Hepatocyte (in vitro differentiated cells): ENCODE measurements at places on chromosomes 1 and 21. TPM values are rescaled to one million over a fixed set of nuclear protein-coding genes. Genes with fewer than 3 reads are reported as not detected.

The DHDDS gene
- 34.2 and 42.9 TPM in 2 replicates for total RNA-seq

The C1QTNF12 gene
- 3.8 and 4.1 TPM in 2 replicates for total RNA-seq

The OLIG2 gene
- not detected in 2 replicates for total RNA-seq

The AQP10 gene
- total RNA-seq, result 0.96 and 2.0 TPM in 2 replicates

The KCNE2 gene
- 2.9 and 4.9 TPM in 2 replicates for total RNA-seq

The SHC1 gene
- total RNA-seq, result 81.8 and 95.6 TPM in 2 replicates

The S100A4 gene
- total RNA-seq, result 64.1 and 101 TPM in 2 replicates

The OPTC gene
- total RNA-seq, result not detected in 2 replicates

The CD1B gene
- not detected in 2 replicates for total RNA-seq

The TLR5 gene
- 0.88 and 1.9 TPM in 2 replicates for total RNA-seq

The NBPF4 gene
- not detected in 2 replicates for total RNA-seq

The RNF223 gene
- total RNA-seq, result 0.08 and 0.43 TPM in 2 replicates

The S100A7 gene
- total RNA-seq, result 0.60 TPM in 1 of 2 replicates, not detected in the other

The MAP10 gene
- 3.8 and 5.7 TPM in 2 replicates for total RNA-seq

The DCST2 gene
- total RNA-seq, result 0.04 and 1.6 TPM in 2 replicates

The ASPM gene
- total RNA-seq, result 7.6 and 8.2 TPM in 2 replicates

The ZNF648 gene
- total RNA-seq, result 0.20 and 0.23 TPM in 2 replicates

The BLACAT1 gene
- total RNA-seq, result 0.40 and 0.48 TPM in 2 replicates

The MAP3K21 gene
- total RNA-seq, result 6.9 and 9.5 TPM in 2 replicates

The MXRA8 gene
- 138 and 155 TPM in 2 replicates for total RNA-seq

The GLRX2 gene
- total RNA-seq, result 7.8 and 20.4 TPM in 2 replicates

The SPRR4 gene
- total RNA-seq, result not detected in 2 replicates

The RPL22 gene
- total RNA-seq, result 168 and 188 TPM in 2 replicates

The RBM11 gene
- 1.4 and 6.1 TPM in 2 replicates for total RNA-seq

The BPNT1 gene
- 37.6 and 53.4 TPM in 2 replicates for total RNA-seq

The OXCT2 gene
- total RNA-seq, result 0.60 and 1.8 TPM in 2 replicates

The SHE gene
- total RNA-seq, result 0.32 and 0.60 TPM in 2 replicates

The PTAFR gene
- 0.37 and 0.96 TPM in 2 replicates for total RNA-seq

The ZFP69B gene
- 3.2 and 5.0 TPM in 2 replicates for total RNA-seq

The BRINP3 gene
- 37.9 and 47.0 TPM in 2 replicates for total RNA-seq

The STUM gene
- total RNA-seq, result 0.07 and 0.16 TPM in 2 replicates

The GBP5 gene
- not detected in 2 replicates for total RNA-seq

The RHOU gene
- total RNA-seq, result 122 and 124 TPM in 2 replicates

The BTBD8 gene
- 6.0 and 6.1 TPM in 2 replicates for total RNA-seq

The LYSMD1 gene
- 13.0 and 16.2 TPM in 2 replicates for total RNA-seq

The LRRC3 gene
- total RNA-seq, result 7.3 and 7.8 TPM in 2 replicates
